ENCODE measurements at places on chromosomes 12 and 14.

DNA sequence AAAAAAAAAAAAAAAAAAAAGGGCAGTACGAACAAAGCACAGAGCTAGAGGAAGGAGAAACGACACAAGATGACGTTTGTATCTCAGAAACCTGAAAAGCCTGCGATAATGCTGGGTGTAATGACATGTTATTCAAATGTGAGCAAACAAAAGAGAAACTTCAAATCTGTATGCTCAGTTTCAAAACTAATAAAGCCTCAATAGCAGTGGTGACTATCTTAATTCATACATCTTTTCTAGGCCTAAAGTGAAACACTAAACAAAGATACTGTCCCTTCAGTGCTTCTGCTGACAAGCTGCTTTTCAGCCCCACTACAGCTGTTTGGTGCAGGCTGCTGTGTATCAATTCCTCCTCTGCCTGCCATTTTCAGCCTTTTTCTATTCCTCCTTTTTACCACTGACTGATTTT, 15.8 kb downstream of the ITPR2 start:
- no peak for DNase-seq

GRCh38 chr14:105855246-105855892, 329.0 kb downstream of the TMEM121 start:
- no peak for DNase-seq

DNA sequence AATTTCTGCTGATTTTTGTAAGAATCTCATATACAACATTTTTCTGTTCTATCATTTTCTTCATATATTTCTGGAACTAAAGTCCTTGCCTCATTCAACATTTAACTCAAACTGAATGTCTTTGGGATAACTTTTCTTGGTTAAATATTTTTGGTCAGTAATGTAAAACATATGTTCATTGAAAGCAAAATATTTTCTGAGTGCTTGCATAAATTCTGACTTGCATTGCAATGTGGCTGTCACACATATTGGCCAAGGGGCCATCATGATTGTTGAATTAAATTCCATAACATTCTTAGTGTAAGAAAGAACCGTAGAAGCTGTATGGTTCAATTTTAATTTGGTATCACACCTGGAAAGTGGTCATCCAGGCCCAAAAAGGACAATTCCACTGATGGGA, 369.4 kb downstream of the GALC start:
- no peak for DNase-seq

GRCh38 chr14:67926821-67927220, 107.2 kb downstream of the RAD51B start:
- no peak for DNase-seq

GRCh38 chr12:57896434-57897201, 44.7 kb upstream of the ATP23 start:
- DNase-seq = no peak

DNA sequence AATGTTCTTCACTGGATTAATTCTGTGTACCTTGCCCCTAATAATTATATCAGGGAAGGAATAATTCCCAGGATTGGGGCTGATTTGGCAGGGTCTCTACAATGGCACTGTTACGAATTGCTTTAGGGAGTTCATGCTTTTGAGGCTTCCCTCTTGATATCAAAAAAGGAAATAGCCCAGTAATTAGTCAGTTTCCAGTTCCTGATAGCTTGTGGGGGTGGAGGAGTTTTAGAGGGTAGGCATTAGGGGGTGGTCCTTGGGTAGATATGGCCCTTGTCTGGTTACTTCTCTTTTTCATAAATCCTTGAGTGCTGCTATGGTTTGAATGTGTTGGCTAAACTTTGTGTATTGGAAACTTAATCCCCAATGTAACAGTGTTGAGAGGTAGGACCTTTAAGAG, 6.1 kb upstream of the SRSF5 start:
- no peak for DNase-seq

DNA sequence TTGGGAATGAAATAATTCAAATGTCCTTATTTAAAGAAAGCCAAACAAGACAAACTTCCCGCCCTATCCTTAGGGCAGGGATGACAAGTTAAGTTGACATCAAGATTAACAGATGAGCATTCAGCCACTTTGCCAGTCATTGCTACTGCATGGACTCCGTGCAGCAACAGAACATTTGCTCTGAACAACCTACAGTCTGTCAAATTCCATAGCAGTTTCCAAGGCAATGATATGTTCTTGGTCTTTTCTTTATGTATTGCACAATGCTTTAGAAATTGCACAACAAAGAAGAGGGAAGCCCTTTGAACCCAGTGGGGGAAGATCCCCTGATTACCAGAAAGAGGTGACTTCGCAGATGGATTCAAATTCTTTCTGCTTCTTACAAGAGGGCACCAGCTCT, 269.8 kb downstream of the BCAT1 start:
- DNase-seq = no peak

DNA sequence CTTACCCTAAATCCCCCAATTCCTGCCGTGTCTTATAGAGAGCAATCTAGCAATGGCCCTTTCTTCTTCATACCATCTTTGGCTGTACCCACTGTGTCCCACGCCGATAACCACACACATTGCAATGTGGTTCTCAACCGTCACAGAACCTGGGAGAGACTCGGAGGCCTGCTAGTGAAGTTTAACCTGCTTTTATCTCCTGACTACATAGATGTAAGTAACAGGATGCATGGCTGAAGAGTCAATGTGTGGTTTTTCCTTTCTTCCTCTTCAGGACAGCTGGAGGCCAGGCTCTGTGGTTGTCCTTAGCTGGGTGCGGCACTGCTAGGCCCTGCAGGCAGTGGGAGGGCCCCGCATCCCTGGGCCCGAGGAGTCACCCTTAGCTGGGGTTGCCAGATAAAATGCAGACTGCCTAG, 51.3 kb downstream of the ZNF664 start:
- DNase-seq = no peak

DNA sequence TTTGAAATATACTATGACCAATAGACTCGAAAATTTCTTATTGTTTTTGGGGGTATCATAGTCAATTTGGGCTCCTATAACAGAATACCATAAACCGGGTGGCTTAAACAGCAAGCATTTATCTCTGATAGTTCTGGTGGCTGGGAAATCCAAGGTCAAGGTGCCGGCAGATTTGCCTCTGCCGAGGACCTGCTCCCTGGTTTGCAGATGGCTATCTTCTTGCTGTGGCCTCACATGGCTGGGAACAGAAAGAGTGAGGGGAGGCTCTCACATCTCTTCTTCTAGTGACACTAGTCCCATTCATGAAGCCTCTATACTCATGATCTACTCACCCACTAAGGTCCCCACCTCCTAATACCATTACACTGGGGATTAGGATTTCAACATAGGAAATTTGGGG, 70.7 kb downstream of the BORCS5 start:
- no peak for DNase-seq

DNA sequence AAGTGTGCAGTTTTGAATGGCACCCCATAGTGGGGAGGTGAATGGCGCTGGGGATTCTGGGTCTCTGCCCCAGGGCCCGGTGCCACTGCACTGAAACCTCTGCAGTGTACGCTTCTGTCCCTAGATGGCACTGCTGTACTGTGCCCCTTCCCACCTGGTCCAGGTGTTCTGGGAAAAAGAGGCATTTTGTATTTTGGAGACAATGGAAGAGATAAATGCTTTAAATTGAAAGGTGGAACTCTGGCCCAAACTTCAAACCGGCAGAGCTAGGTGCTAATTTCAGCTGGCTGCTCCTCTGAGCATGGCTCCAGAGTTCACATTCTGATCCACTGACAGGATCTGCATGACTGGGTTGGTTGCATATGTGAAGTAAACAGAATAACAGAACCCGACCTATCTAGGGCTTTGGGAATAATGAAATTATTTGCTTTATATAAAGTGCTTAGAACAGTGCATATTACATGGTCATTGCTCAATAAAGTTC, 52.2 kb downstream of the KRT80 start:
- peak; percentile 19 for DNase-seq
